ENCODE measurements at places on chromosomes 3 and 15.

DNA sequence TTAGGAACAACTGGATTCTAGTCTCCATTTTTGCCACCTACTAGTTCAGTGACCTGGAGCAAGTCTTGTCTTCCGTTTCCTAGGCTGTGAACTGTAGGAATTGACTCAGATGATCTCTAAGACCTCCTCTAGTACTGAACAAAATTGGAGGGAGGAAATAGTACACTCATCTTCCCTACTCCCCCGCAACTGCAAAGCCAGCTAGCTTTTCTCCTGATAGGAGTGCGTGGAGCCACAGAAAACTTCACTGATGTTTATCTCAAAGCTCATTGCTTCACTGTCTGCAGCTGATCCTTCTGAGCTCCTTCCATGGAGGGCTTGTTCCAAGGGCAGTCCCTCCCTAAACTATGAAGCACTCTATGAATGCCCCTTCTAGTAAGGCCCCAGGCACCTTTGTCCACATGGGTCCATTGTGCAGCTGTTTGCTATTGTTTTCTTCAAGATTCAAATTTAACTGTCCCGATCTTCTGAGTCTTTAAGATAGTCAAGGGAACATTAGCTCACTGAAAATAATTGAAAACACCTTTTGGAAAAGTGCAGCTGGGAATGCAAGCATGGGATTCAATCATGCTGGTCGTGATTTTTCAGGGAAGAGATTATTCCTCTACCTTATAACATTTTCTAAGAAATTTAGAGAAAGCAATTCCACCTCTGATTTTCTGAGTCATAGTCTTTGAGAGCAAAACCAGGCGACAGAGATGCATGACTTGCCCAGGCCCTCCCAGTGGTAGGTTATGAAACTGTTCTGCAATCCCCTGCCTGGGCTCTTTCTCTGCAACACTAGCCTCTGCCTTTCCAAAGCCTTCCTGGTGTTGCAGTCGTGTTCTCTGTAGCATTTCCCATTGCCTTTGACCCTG lies 24.3 kb downstream of the FILIP1L start:
- DNase-seq, result no peak

GRCh38 chr3:7962301-7962700 lies 539.3 kb upstream of the LMCD1 start:
- no peak for DNase-seq

GRCh38 chr15:72902919-72903260 lies 119.3 kb upstream of the ADPGK start:
- DNase-seq, result no peak

DNA sequence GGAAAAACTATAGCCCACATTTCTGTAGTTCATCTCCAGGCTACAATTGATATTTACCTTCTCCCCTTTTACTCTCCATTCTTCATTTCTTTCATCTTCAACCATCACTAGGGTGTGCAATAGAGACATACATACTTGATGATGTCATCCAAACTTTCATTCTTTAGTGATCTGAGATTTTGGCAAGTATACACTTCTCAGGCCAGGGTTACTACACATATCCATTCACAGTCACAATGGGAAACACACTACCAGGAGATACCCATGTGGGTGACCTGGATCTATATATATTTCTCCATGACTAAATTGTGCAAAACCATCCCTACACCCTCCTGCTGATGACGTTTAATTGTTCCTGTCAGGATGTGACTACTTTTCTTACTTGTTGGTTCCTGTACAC lies 769.5 kb upstream of the DPPA4 start:
- DNase-seq, result no peak

DNA sequence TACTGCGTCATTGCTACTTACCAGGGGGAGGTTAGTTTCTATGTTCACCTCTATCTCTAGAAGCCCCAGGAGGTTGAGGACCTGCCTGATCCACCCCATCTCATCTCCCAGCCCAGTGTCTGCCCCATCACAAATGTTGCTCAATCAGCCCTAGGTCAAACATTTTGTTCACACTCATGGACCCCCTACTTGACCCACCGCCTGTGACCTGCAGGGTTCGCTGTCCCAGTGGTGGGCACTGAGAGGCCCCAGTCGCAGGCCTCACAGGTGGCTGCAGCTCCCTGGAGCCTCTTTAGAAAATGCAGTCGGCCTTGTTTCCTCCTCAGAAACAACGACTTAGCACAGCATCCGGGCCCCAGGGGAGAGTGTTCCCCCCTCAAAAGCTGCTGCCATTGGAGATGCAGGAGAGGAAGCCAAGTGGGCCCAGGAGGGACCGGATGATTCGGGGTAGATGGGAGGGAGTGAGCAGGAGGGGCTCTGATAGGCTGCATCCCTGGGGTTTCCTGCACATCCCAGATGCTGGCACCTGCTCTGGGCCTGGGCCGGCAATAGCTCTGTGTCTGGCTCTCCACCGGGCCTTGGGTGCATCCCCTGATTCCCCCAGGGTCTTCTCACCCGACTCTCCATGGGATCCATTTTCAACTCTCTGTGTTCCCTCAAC lies 18.4 kb upstream of the INSYN1 start:
- no peak for DNase-seq

GRCh38 chr3:80550174-80550573 lies 782.4 kb upstream of the ROBO1 start:
- no peak for DNase-seq

GRCh38 chr3:167711439-167711838 lies 23.3 kb downstream of the PDCD10 start:
- no peak for DNase-seq

DNA sequence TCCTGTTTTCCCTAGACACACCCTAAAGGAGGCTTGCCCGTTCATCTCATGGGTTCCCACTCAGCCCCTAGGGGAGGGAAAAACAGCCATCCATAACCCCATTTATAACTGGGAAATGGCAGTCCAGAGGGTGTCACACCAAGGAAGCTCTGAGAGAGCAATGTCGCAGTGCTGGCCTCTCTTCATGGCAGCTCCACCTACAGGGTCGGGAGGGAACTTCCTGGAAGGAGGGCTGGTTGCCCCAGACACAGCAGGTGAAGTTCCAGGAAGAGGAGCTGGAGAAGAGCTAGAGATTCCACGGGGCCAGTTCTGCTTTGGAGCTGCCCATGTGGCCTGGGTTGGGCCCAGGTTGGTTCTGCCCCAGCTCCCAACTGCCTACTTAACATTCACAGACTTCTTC lies 22.3 kb upstream of the LINGO1 start:
- DNase-seq, result no peak

GRCh38 chr3:161577662-161578061 lies 81.1 kb downstream of the OTOL1 start:
- no peak for DNase-seq

- no peak for DNase-seq
Observed at GRCh38 chr3:149608987-149609386, 48.8 kb downstream of the WWTR1 start.

DNA sequence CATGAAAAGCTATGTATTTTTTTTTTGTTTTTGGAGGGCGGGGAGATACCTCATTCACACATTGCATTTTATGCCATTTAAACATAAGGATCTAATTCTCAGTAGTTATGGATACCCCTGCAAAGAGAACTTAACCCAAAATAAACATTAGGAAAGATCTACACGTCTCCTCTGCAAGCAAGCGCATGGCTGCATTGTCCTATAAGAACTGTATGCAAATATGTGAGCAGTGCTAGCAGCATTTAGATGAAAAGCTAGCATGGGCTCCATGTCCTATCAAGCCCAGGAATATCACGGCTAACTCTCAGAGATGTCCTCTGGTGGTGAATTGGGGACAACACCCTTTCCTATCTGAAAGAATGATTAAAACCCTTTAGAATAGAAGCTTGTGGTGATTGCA lies 292.8 kb downstream of the MEX3B start:
- no peak for DNase-seq

DNA sequence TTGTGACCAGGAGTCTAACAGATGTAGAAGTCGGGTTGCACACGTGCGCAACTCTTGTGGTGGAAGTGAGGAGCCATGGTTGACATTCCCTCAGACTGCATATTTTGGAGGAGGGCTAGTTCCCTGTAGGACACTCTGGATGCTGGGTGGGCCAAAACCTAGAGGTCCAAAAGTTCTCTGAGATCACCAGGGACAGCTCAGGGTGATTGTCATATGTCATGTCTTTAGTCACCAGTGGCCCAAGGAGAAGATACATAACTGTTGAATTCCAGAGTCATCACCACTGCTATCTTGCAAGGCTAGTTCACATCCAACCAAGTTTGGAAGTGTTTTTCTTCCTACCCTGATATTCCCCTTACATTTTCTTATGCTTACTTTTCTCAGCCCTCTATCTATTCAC lies 95.2 kb upstream of the C3orf80 start:
- no peak for DNase-seq

- DNase-seq, result no peak
Observed at GRCh38 chr3:158072790-158073189, 33.4 kb downstream of the SHOX2 start.

GRCh38 chr15:42456531-42456930 lies 34.4 kb downstream of the ZNF106 start:
- DNase-seq, result no peak

GRCh38 chr3:162022911-162023310 lies 526.3 kb downstream of the OTOL1 start:
- no peak for DNase-seq

DNA sequence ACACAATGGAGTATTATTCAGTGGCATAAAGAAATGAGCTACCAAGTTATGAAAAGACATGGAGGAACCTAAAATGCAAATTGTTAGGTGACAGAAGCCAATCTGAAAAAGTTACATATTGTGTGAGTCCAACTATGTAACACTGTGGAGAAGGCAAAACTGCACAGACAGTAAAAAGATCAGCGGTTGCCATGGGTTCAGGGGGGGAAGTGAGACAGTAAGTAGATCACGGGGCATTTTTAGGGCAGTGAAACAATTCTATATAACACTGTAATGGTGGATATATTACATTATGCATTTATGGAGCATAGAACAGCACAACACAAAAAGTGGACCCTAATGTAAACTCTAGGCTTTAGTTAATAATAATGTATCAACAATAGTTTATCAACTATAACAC lies 17.6 kb downstream of the CBLB start:
- DNase-seq, result no peak

GRCh38 chr3:56591262-56591661 lies 34.3 kb downstream of the CCDC66 start:
- no peak for DNase-seq

- DNase-seq, result no peak
Observed at GRCh38 chr15:77393471-77393840, 26.4 kb downstream of the PEAK1 start.

DNA sequence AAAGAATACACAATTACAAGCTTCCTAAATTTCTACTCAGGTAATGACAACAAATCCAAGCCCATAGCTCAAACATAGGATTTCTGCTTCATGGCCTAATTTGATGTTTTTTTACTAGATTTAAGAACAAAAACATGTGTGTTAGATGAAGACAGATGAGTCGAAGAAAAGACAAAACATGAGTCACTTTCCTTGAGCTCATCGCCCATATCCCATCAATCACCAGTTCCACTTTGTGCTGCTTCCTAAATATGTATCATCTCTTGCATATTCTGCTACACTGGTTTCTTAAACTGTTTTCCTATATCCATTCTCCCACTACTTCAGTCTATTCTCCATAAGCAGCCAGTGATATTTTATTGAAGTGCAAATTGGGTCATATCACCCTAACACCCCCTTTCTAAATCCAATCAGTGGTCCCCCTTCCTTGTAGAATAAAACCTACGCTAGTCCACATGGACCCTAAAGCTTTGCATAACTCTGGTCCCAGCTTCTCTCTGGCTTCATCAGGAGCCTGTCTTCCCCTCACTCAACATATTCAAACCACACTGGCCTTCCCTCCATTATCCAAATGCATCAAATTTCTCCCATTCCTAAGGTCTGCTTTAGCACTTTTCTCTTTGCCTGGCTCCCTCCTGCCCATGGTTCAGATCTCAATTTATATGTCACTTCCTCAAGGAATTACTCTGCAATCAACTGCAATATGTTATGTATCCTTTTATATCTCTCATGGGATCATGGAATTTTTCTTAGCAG lies 1033.9 kb downstream of the FHIT start:
- no peak for DNase-seq

DNA sequence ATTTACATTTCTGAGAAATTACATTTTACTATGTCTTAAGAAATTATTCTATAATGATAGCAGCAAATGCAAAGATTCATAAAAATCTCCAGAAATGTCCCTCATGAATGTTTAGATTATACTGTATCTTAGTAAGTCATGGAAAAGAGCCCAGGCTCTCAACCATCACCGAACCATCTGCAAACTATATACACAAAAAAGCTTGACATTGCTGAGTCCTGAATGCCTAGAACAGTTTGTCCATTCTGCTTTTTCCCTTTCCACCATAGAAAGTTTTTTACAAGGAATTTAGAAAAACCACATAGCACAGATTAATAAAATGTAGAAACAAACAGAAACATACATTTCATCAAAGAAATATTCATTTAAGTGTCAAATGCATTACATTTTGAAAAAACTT lies 83.6 kb downstream of the MYO9A start:
- DNase-seq, result no peak

DNA sequence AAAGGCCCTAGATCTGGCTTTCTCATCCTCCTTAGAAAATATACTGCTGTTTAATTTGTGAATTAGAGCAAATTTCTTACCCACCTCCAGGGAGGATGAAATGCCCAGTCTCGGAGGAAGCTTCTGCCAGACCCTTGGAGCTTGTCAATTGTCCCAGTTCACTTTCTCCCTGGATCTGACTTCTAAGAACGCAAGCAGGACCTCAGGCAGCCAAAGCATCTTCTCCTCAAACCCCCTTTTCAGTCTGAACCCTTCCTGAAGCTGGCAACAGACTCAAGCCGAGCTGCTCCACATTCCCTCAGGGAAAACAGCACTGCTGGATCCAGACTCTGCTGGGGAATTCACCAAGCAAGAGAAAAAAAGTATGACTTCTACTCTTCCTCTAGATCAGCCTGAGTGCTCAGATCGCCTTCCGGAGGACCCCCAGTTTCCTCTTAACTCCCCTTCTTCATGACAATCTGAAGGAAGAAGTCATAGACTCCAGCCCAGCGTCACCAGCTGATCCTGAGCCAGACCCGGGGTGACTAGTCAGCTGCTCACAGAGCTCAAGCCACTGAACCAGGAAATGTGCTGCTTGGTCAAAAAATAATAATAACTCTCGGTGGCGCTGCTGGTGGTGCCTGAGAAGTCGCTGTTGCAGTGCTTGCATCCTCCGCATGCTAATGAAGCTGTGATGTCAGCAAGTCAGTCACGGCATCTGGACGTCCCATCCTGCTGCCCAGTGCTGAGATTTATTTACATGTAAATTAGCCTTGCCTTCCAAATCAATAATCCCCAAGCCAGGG lies at the start of gene PRICKLE2:
TSS of gene PRICKLE2 (minus strand) at position 641 of the 785 bp plus-strand sequence. CDS start 26,539 bp downstream, outside the sequence.
- DNase-seq, result no peak

- DNase-seq, result no peak
Observed at GRCh38 chr3:141285570-141285969, 53.9 kb downstream of the PXYLP1 start.

DNA sequence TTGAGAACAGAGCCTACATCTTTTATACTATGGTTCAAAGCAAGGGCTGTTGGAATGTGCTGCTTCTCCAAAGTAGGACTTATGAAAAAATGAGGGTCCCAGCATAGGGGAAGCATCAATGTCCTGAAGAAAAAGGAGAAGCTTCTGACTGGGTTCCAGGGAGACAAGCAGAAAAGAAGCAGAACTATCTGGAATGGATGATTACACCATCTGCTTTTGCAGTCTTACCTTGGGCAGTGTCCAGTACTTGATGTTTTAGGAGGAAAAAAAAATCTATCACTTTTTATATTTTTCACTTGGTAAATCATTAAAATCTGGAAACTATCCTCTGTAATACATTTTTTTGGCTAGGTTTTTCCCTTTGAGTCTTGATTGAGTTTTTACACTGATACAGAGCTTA lies 57.9 kb upstream of the DPH6 start:
- DNase-seq, result no peak

GRCh38 chr15:32736701-32737061 lies 18.9 kb downstream of the GREM1 start:
- DNase-seq, result no peak

Measured in stimulated activated CD8-positive, alpha-beta memory T cell treated with anti-CD3 and anti-CD28 coated beads, Interleukin-2, amount 100 ng/mL, for 48 hours (primary cell).